ENCODE measurements at places on chromosomes 11 and 22.

DNA sequence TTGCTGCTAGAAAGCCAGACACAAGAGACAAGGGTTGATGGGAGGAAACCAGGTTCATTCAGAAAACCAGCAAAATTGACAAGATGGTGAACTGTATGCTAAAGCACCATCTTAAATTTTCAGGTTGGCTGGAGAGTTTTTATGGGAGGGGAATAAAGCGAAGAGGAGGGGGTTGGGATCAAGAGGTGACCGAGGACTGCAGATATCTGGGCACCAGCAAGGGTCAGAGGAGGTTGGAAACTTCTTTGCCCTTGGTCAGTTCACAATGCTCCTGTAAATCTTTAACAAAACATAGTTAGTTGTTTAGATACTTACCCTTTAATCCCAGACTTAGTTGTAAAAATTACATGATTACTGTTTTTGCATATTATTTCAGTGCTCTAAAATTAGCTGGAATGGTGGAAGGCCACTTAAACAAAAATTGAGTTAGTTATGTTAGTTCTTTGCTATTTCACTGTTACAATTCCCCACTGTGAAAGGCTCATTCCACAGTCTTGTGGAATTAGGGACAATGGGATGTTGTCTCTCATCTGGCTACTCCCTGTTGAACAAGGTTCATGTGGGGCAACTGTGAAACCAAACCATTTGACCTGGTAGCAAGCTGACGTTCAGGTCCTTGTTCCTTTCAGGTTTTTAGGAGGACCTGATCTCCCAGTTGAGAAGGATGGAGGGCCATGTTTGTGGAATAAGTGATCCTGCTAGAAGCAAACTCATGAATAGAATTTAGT lies 30.6 kb upstream of the QSER1 start:
- no peak for DNase-seq

- no peak for DNase-seq
Observed at GRCh38 chr11:131969261-131969660, 598.8 kb downstream of the NTM start.

DNA sequence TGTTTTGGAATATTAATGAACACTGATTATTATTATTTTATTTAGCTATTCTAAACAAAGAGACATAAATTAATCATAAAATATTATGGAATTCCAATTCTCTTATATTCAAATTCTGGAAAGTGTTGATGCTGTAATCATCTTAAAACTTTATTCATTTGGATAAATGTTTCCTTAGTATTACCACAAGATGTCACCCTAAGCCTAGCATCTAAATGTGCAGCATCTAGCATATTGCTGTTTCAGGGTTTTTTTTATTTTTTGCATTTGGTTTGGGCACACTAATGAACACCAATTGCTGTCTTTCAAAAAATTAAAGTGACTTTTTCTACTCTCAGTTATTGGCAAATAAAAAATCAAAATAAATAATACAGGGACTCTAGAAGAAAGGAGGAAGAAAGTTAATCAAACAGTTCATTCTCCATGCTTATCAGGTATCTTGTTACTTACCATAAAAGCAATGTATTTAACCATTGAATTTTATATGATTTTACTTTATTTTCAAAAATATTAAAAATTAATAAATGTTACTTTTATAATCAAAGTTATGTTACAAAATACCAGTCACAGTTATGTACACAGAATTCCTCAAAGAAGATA lies 31.8 kb downstream of the DLG2 start:
- peak; percentile 51 for DNase-seq

DNA sequence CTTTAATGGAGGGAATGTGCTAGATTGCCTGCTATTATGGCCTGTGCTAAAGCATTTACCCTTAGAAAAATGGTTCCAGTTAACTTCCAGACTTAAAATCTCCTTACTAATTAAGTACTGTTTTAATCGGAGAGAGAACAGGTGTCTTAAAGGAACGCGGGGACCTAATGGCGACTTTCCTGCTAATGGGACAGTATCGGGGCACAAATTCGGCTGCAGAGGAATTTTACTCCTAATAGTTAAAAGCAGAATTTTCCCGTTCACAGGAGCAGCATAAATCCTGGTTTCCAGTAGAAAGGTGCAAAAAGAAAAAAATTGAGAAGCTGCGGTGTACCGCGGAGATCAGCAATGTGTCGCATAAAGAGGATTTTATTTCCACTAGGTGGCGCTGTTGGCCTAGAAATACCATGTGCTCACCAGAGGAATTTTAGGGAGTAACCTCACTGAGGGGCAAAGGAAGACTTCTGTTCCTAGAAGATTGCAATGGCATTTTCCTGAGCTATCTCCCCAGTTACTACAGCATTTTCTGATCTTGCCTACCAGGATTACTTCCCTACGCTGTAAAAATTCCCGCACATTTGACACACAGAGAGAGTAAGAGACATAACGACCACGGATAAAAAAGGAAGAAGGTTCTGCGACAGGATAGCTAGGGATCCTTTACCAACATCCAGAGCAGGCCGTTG lies 44.5 kb downstream of the ZNF280B start:
- DNase-seq: peak; percentile 40

DNA sequence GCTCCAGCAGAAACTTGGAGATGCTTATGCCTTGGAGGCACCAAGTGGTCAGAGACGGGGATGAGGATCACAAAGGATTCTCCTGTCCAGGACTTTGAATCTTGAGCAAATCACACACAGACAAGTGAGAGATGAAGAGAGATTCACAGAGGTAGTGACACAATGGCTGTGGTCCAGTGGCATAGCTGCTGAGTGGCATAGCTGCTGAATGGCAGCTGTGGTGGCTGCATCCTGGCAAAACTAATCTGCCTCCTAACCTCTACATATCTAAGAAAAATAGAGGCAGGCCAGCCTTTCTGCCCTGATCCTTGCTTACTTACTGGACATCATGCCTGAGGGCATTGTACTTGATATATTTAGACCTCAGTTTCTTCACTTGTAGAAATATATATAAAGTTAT lies 102.6 kb downstream of the CD44 start:
- no peak for DNase-seq

DNA sequence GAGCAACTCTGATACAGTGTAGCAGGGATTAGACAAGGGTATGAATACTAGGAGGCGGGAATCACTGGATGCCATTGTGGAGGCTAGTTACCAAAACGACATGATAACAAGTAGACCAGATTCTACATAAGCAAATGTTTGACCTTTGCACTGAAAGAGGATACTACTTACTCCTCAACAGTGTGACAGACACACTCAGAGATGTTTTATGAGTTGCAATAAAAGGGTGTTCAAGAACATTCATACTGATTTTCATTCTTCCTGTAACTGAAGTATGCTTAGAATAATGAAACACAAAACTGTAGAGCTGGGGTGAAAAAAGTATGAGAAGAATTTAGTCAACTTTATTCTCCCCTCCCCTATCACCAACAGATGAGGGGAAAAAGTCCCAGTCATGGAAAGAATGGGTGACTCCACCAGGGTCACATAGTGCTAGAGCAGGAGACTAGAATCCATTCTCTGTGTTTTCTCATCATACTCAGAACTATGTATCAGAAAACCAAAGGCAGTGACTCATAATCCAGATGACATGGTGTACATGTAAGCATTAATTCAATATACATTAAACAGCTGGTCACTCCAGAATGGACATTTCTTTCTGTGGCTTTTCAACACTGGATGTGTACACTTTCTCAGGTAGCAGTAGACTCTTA lies 32.8 kb downstream of the ARHGAP20 start:
- no peak for DNase-seq

GRCh38 chr11:9081153-9081552 lies 10.2 kb downstream of the SCUBE2 start:
- no peak for DNase-seq

GRCh38 chr11:35911616-35912165 lies 32.2 kb upstream of the LDLRAD3 start:
- no peak for DNase-seq

DNA sequence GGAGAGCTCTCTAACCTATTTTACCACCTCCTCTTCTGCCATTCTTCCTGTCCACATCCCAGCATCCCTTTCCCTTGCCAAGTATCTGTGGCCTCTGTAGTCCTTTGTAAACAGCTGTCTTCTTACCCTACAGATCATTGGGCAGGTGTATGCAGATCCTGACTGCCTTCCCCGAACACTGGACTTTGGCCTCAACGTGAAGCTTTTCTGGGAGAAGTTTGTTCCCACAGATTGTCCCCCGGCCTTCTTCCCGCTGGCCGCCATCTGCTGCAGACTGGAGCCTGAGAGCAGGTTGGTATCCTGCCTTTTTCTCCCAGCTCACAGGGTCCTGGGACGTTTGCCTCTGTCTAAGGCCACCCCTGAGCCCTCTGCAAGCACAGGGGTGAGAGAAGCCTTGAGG lies 17.3 kb downstream of the PIK3IP1 start:
- DNase-seq: no peak

DNA sequence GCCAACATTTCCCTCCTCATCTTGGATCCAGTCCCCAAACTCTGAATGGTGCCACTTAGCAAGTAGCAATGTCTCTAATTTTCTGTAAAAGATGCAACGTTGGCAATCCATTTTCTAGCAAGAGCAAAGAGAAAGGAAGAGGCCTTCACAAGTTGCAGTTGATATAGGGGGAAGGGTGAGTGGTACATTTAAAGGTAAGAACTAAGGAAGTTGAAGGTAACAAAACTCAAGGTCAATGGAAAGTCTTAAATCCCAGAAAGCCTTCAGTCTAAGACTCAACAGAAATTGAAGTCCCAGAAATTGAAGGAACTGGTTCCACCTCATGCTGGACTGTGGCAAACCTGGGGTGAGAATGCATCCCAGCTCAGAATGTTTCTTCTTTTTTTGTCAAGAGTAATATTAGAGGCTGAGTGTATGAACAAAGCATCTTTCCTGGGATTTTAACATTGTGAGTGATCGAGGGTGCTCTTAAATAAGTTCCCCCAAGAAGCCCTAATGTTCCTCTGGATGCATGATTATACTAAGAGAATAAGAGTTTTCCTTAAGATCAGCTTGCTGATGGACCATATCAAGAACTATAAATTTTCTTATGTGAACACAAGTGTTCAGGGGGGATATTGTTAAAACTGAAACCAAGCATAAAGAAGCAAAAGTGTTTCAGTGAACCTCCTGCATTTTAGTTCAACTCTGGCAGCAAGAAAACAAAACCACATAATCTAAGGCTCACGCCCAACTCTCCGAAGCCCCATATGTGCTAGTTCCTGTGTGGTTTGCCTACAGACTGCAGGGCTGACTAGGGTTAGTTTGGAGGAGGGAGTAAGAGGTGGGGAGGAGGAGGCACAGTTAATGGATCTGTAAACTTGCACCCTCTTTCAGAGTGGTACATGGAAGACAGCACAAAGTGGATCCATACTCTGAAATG lies at the start of gene GRAP2:
Gene GRAP2 (plus strand): TSS at position 779 of the 922 bp plus-strand sequence. CDS start 46,023 bp downstream, outside the sequence.
- DNase-seq: no peak

- peak; percentile 68 for DNase-seq
Observed at GRCh38 chr11:110130642-110131238, 37.5 kb downstream of the ZC3H12C start.

DNA sequence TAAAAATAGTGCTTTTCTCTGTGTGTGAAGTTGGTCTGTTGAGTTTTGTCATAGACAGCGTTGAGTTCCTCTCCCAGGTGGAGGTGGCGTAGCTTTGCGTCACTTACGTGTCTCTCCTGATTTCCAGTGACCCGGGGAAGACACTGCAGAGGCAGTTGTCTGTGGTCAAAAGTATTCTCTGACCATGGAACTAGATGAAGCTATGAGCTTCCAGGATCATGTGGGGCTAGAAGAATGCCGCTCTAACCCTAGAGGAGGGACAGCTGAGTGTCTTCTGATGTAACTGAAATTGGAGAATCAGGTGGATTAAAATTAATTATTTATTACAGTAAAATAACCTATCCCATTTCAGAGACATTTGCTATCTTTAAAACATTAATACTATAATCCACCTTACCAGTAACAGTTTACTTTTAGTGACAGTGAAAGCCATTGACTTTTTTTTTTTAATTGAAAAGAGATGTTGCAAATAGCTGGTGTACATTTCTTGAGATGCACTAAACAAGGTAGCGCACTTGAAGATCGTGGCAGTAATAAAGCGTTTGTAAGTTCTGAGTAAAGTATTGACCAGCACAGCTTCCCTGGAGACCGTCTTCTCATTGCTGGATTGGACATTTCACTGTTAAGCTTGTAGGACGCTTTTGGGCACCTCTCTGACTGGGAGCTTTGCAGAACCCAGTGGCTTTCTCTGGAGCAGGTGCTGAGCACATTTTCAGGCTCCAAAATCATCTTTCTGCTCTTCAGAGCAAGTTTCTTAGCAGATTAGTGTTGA lies 9.7 kb downstream of the CAT start:
- DNase-seq: no peak

DNA sequence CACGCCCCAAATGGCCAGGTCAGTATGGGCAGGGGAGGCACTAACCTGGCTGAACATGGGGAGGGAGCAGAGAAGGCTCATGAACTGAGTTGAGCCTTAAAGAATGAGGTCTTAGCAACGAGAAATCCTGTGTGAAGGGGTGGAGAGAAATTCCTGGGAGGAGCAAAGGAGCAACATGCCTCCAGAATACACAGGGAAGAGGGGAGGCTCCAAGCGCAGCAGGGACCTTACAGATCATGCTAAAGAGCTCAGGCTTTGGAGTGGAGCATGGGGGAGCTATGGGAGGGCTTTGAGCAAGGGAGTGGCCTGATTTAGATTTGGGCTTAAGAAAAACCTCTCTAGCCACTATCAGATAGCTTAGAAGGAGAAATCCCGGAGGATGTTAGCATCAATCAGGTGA lies 88.1 kb downstream of the MN1 start:
- DNase-seq: no peak
